Prostate gland (tissue), 2 donors: ENCODE measurements at places on chromosomes 2 and 18.

DNA sequence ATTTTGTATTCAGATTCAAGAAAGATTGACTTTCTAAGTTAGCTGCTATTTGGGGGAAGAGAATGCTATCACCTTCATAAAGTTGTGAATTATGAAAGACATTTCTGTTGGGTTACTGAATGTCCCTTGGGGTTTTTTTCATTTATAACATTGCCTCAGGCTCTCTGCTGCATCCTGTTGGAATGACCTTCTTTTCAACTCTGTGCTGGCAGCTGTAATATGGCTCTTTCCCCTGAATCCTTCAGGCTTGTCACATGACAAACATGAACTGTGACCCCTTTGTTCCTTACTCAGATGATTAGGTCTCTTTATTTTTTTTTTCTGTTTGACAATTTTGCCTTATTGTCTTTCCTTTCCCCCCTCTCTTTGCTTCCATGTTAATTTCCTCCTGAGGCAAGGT lies 159.8 kb downstream of the TAF4B start:
- DNase-seq, result no peak

DNA sequence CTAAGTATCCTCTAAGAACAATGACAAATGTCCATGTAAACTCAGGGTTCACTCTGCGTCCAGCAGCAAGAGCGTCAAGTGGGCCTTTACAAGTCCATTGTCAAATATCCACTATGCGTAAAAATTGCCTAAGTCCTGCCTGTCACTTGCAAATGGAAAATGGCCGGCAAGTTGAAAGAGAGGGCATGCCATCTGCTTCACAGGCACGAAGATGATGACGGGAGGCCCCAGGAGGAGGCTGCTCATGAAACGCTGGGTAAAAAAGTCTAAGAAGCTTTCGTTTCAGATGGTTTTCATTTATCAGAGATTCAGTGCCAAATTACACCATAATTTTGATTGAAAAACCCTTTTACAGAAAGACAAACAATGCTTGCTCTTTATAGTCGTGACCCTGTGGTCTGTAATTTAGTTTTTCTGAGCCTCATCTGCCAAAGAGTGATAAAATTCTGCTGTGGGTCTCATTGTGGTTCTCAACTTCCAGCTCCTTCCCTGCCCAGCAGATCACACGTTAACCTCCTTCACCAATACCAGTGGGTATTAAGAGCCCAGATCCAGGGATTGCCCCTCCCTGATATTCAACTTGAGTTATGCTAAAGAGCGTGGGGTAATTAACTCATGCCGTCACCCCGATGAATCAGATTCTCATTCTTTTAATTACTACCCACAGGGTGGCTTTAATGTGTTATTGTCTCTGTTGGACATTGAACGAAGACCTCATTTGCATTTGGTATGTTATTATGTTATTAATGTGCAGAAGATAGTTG lies 160.2 kb upstream of the ALKAL2 start:
- DNase-seq, result no peak

GRCh38 chr2:73832930-73833329 lies 4.2 kb downstream of the STAMBP start:
- no peak for DNase-seq

DNA sequence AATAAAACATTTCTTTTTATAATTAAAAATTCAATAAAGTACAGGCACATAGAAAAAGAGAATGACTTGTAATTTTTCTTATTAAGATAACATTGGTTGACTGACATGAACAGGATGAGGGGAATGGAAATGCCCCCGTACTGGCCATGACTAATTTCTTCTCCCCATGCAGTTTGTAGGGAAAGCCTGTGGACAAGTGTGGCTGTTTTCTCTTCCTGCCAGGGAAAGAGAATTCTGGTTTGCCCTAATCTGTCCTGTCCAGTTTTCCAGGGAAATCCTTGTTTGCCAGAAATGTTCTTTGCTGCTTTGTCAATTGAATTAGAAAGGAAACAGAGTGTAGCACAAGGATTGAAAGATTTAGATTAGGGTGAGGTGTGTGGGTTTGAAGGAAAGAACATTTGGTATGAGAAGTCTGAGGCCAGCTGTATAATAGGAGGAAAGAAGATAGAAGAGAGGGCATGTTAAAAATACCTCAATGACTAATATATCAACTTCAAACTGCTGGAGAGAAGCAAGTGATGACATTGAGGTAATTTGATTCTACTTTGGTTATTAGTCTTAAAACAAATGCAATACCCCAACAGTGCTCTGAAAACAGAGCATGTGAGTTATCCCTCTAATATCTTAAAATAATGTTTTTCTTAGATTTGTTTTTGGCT lies 593.9 kb upstream of the ZNF804A start:
- no peak for DNase-seq

GRCh38 chr2:84492571-84492970 lies 23.7 kb upstream of the DNAH6 start:
- DNase-seq, result no peak

GRCh38 chr2:100995309-100996075 lies 6.6 kb upstream of the RPL31 start:
- no peak for DNase-seq

GRCh38 chr2:202129841-202130240 lies 56.8 kb downstream of the KIAA2012 start:
- no peak for DNase-seq
